IPS DF 6.9 (cell line): ENCODE measurements at places on chromosomes 3 and 15.

GRCh38 chr3:130539005-130539404 is 22.0 kb downstream of the COL6A6 start:
- DNase-seq = no peak

DNA sequence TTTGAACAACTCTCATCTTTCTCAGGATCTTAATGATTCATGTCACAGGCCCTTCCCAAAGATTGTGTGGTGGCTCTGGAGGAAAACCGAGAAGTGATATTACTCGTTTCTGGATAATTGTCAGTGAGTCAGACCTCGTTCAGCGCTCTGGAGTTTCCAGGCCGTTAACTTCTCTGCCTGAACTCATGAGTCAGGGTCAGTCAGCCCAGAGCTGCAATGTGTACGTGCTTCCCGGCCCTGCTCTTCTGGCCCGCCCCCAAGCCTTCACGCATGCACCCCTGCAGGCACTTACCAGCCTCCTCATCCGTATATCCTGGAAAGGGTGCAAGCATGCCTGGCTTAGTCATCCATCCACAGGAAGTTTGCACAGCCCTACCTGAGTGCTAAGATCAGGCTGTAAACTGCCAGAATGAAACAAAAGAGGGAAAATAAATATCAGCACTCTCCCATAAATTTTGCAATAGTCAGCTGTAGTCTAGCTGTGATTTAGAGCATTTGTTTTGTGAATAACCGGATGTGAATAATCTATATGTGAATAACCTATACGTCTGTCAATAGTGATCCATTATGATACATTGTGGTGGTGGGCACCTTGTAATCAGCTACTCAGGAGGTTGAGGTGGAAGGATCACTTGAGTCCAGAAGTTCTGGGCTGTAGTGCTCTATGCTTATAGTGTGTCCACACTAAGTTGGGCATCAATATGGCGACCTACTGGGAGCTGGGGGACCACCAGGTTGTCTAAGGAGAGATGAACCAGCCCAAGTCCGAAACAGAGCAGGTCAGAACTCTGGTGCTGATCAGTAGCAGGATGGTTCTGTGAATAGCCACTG is 35.3 kb upstream of the SEMA4B start:
- DNase-seq = no peak

DNA sequence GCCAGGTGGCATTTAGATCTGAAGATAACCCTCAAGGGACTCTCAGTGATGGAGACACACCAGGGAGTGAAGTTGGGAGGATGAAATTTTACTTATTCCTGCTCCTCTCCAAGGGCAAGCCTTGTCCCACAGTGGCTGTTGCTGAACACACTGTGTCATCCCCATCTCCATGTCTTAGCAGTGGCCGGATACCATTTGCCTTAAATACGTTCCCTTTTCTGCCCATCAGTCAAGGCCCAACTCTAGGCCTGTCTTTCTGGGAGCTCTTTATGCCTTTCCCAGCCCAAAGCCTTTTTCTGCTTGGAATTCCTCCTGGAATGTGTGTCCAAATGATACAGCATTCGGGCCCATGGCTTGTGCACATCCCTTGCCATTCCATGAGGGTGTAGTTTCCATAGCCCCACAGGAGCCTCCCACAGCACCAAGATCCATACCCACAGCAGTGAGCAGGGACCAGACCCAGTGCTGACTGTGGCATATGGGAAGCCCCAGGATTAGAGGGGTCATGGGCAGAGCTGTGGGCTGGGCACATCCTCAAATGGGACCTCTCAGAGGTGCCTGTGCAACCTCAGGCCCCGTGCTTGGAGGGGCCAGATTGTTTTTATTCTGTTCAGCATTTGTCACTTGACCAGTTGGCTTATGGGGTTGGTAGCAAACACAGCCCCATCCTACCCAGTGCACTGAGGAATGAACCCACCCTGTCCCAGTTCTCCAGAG is 63.7 kb upstream of the PRR23C start:
- DNase-seq = no peak

GRCh38 chr3:157248590-157249422 is 88.9 kb upstream of the CCNL1 start:
- DNase-seq = no peak

- DNase-seq = no peak
Observed at GRCh38 chr15:75195122-75195765, 6.4 kb upstream of the C15orf39 start.

DNA sequence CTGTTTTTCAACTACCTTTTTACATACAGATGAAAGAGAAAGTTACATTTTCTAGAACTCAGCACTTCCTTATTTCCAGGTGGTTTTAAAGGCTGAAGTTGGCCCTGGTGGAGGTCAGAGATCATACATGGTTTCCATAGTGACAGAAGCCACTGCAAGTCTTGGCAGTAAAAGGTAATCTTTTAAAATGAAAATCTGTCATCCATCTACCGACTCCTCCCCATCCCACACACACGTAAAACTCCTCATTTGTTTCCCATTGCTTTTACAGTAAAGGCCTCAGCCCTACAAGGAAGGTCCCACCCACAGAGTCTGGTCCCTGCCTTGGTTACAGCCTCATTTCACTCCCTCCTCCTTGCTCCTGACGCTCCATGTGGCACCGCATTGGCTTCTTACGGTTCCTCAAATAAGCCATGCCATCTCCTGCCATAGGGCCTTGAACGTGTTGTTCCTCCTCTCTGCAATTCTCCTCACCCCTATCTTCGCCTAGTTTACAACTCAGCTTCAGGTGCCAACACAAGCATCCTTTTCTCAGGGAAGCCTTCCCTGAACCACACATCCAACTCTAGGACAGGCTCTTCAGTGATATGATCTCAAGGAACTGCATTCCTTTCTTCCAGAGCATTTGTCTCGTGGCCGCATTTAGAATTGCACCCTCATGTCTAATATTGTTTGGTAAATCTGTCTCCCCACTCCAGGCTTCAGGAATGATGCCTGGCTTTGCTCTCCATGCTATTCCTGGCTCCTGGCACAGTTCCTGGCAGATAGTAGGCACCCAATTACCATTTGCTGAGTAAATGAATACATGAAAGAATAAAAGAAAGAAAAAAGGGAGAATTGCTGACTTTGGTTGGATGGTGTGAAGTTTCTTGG is 2.6 kb downstream of the CYP19A1 start:
- no peak for DNase-seq

GRCh38 chr3:184467171-184467570 is 87.3 kb downstream of the CHRD start:
- DNase-seq = no peak

GRCh38 chr3:30613133-30613825 is 6.9 kb downstream of the TGFBR2 start:
- no peak for DNase-seq

DNA sequence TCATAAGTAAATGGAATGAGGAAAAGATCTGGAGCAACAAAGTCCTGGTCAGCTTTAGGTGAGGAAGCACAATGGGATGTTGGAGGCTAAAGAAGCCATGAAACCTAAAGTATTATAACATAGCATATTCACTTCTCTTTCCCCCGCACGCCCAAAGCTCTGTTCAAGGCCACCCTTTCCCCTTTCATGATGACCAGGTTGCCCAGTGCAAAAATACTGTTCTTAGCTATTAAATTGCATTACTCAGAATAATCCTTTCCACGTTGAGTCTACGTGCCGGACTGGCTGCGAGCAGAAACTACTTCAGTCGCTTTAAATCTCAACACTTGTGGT is 589 bp upstream of the MAPKBP1 start:
- DNase-seq = no peak

- no peak for DNase-seq
Observed at GRCh38 chr3:188365988-188366698, 212.2 kb downstream of the LPP start.

DNA sequence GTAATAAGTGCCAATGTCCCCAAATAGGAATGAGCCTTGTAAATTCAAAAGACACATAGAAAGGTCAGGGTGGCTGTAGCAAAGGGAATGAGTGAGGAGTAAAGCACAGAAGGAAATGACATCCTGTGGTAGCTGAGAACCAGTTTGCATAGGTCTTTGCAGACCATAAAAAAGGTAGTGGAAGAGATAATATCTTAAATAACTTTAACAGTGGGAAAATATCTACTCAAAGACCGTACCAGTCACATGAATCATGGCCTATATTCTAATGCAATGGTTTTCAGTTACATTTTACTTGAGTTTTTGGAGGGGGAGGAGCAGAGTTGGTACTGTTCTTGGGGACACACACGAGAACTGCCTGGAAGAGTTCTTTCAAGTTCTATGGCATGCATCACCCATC is 297.3 kb upstream of the ADAMTS9 start:
- no peak for DNase-seq

DNA sequence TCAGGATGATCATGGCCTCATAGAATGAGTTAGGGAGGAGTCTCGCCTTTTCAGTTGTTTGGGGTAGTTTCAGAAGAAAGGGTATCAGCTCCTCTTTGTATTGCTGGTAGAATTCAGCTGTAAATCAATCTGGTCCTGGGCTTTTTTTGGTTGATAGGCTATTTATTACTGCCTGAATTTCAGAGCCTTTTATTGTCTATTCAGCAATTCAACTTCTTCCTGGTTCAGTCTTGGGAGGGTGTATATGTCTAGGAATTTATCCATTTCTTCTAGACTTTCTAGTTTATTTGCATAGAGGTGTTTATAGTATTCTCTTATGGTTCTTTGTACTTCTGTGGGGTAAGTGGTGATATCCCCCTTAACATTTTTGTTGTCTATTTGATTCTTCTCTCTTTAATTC is 1024.2 kb downstream of the DIPK2A start:
- DNase-seq = no peak

DNA sequence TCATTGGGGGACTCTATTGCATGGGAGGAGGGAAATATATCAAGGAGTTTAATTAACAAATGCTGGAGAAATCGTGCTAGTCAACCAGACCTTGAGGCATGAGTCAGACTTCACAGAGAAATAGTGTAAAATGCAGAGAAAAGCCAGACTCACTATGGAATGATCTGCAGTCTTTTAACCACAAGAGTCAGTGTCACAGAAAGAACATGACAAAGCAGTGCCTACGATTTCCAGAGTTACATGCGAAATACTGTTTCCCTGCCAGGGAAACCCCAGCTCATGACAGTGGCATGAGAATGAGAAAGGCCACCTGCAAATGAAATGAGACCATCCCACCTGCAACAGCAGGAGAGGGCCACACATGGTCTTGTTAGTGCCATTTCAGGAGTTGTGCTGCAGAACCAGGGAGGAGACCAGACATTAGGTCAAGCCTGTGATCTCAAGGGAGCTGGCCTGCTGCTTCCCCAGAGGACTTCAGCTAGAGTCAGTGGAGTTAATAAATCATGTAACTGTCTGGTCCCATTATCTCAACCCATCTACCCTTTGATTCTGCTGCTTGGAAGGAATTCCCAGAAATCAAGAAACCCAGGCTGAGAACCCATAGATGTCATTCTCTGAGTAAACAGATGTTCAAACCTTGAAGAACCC is 79.0 kb downstream of the ERC2 start:
- no peak for DNase-seq

- DNase-seq = no peak
Observed at GRCh38 chr3:100467133-100467532, 25.3 kb upstream of the TMEM45A start.

DNA sequence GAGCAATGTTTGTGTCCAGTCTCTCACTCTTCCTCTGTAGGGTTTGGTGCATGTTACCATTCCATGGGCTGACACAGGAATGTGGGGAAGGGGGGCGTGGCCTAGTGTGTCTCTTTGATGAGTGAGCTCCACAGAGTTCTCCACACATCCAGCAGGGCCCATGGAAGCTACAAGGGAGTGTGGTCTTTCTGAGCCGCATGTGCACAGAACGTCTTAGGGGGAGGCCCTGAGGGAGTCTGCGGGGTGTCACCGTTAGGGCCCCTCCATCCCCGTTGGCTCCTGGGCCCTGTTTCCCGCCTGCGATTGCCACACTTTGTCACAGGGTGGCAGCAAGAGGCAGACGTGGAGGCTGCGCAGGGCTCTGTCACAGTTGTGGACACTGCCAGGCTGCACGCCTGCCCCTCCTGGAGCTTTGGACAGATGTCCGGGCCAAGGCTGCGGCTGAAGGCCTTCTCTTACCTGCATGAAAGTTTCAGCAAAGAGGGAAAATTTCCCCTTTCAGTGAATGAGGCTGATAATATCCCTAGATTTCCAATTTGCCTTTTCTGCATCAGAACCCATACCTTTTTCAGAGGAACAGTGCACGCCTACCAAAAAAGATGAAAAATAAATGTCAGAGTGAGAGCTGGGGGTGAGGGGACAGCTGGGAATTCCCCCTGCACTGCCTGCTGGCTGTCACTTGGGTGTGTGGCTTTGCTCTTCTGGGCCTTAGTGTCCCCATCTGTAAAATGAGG is 24.3 kb downstream of the CACNA2D3 start:
- DNase-seq = no peak

DNA sequence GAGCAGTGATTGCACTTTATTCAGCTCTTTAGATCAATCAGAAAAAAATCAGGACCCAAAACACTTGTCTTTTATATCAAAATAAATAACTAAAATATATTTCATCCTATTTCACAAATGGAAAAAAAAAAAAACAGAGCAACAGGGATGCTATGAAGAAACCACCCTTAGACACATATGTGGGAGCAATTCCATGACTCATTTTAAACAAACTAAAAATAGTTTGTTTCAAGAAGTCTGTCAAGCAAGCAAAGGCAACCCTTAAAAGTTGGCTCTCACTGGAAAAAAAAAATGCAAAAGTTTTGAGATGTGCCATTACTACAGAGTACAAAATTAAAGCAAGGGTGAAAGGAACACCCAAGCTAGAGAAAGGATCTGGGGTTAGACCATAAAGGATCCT is 5.7 kb downstream of the ATP13A3 start:
- DNase-seq = no peak

DNA sequence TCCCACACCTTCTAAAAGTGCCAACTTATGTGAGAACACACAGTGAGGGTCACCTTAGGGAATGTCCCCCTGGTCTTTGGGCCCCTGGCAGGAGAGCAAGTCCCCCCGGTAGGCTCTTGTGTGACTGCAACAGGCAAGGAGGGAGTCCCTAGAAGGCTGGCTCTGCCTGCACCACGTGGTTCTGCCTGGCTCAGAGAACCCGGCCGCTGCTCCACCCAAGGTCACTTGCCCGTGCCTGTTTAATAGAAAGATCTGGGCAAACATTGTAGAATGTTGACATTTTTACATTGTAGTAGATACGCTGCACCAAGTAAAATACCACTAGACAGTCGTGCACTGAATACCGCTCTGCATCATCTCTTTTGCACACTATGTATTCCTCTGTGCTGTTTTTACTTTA is 21.9 kb downstream of the GABRA5 start:
- no peak for DNase-seq

DNA sequence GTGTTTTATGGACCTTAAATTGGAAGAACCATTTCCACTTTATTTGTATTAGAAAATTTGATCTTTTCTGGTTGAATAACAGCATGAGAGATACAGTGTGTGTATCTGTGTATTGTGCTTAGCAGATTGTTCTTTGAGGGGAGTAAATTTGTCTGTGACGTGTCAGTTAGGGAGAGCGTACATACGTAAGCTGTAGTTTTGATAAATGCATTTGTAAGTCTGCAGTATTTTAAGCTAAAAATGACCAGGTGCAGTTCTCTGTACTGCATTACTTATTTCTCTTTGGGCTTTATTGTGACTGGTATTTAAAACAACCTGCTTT is 264.8 kb downstream of the ROBO2 start:
- no peak for DNase-seq

- DNase-seq = no peak
Observed at GRCh38 chr3:100023595-100023994, 90.7 kb downstream of the FILIP1L start.

- DNase-seq = no peak
Observed at GRCh38 chr3:57805674-57806073, 49.6 kb downstream of the SLMAP start.
